ENCODE measurements at places on chromosomes 6 and 20.

DNA sequence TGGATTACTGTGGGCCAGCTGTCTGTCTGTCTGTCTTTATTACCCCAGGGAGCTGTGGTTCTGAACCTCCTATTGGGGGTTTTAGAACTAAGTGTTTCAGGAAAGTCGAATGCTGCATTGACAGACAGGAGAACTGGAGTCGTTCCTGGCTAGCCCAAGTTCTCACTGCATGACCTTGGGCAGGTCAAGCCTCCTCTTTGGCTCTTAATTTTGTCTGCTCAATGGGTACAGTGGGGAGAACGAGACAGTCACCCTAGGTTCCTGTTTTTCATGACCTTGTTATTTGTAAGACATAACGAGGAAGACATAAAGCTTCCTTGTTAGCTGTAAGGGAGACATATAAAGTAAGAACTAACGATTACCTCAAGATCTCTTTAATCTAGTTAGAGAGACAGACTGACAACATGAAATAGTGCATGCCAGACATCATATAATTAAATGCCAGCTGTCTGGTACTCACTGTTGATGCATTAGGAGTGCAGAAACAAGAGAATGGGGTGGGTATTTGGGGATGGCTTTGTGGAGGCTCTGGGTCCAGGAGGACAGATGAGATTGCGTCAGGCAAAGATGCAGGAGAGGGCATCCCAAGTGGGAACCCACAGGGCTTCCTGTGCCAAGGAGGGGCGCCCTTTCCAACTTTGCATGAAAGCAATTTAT, 3.7 kb upstream of the CCDC167 start:
- no peak for DNase-seq

GRCh38 chr6:132054525-132054924, 103.4 kb upstream of the CCN2 start:
- no peak for DNase-seq

DNA sequence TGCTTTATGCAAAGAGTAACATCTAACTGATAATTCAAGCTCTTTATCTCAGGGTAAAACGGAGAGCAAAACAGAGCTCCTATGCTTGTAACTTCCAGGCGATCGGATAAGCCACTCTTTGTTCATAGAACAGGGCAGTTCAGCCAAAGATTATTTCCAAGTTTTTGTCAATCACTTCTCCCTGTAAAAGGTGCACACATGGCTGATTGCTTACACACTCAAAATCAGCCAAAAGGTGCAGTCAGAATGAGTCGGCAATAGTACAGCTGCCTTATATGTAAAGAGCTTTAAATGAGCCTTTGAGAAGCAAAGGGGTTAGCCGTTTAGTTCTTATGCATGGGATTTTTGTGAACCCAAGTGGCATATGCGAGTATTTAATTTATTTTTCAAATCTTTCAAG, 449.6 kb upstream of the POU3F2 start:
- DNase-seq, result no peak

DNA sequence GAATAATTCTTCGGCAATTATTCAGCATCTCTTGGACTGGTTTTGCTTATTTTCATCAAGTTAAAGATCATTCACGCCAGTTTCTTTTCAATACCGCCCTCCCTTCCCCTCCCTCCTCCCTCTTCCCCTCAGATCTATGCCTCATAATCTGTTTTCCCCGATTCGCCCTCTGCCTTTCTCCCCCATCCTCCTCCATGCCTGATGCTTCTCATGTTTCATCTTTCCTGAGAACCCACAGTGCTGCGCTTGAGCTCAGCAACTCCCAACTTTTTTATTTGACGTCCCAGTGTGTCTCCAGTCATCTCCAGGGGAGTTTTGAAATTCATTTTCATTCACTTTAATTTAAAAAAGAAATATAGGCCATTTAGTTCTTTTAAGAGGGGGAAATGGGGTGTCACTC, 142.7 kb downstream of the PTPRT start:
- DNase-seq, result no peak

DNA sequence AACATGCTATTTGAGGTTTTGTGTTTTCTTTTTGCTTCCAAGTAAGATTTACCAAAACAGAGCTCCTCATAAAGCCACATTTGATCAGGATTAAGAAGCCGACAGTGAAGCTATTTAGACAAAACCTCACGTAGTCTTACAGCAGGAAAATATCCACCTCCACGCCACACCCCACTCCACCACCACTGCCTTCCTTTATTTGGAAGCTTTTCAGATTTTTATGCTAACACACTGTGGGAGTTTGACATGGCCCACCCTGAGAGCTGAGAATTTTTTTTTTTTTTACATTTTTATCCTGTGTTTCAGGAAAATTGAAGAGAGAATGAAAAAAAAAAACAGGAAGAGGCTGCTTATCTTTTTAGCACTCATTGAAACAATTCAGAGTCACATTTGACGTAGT, 104.8 kb upstream of the MC3R start:
- DNase-seq, result no peak

GRCh38 chr20:41701588-41702348, 83.6 kb upstream of the CHD6 start:
- DNase-seq, result no peak

GRCh38 chr20:54623991-54624569, 148.7 kb downstream of the DOK5 start:
- no peak for DNase-seq

DNA sequence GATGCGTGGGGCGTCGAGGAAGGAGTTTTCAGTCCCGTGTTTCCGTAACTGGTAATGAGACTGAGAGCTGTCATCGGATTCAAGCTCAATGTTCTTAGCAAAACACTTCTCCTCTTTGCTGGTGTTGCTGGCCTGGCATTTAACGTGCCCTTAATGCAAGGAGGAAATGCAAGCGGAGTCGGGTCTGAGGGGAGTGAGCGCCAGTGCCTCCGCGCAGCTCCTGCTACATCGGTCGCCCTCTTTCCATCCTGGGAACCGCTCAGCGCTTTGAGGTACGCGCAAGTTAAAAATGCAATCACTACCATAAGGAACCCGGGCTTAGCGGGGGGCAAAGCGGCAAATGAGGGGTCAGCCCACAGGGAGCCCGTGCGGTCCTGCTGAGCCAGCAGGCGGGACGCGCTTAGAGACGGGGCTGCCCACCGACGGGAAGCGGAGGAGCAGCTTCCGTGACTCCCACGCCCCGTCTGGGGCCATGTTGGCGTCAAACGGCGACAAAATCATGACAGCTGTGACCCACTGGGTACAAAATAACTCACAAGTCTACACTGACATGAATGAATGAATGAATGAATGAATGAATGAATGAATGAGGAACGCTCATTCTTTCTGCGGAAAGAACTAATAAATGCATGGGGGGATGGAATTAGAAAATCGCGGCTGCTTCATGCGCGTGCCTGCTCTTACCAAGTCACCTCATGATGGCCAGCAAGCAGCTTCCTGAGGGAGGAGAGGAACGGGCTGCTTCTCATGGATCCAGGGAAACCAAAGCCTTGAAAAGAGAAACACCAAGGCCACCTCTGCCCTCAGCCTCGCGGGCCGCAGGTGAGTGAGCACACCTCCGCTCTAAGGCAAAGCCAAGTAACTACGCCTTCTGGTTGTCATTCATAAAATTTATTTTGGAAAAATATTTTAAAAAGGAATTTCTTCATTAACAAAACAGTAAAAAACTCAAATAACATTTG, 9.3 kb downstream of the DLL1 start:
- DNase-seq, result no peak

GRCh38 chr6:104952911-104953399, 4.0 kb upstream of the LIN28B start:
- no peak for DNase-seq

DNA sequence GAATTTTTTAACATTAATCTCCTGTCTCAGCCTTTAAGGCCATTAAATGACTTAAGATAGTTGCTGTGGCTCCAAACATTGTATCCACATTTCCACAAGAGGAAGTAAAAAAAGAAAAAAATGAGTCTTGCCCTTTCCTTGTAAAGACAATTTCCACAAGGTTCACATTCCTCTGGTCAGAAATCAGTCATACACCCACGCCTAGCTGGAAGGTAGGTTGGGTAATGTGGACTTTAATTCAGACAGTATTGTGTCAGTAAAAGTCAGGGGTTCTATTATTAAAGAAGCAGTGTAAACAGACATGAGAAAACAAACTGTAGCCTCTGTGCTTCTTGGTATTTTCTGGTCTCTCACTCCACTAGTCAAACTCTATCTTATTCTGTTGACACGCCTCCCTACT, 682.0 kb downstream of the GRIK2 start:
- DNase-seq, result no peak

Data from CD4-positive, alpha-beta T cell treated with Interleukin-17A for 1 hour (primary cell).